Suprapubic skin (tissue), 4 donors: ENCODE measurements at places on chromosomes 12 and 14. TPM values are rescaled to one million over a fixed set of nuclear protein-coding genes. Genes with fewer than 3 reads are reported as not detected.

DNA sequence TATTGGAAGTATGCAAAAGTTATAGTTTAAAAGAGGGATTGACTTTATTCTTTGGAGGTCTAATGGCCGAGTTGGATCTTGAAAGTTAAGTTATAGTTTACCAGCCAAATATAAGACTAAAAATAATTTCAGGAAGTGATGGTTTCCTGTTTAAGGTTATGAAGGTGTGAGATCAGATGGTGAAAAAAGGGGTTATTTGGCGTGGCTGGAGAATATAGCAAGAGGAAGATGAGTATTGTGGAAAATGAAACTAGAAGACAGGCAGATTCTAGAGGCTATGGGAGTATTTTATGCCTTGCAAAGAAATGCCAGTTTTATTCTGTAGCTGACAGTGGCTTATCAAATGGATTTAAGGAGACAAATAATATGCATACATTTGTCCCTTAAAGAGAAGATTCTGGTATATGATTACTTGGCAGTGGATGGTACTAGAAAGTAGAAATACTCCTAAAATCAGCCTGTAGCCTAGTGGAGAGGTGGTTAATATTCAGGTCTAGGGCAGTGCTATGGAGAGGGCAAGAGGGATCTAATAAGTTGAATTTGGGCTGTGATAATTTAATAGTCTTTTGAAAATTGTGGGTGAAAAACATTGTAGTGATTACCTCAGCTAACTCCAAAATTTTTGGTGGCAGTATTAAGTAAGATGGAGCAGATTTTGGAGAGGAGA lies 1091.8 kb upstream of the ATXN7L3B start:
- DNase-seq, result no peak

SSTR1 gene
- total RNA-seq, result 0.98 TPM

DAO gene
- not detected for total RNA-seq

GRCh38 chr12:26689281-26689841 lies 143.6 kb downstream of the ITPR2 start:
- no peak for DNase-seq

GRCh38 chr12:79083181-79083580 lies 218.6 kb downstream of the SYT1 start:
- DNase-seq, result no peak

CSRP2 gene
- total RNA-seq, result 18.1 TPM

- DNase-seq, result no peak
Measured at GRCh38 chr14:75646762-75647161, 13.9 kb downstream of the ERG28 start.

- no peak for DNase-seq
Measured at GRCh38 chr14:82403987-82404386, 870.3 kb upstream of the SEL1L start.

GRCh38 chr12:30108666-30109065 lies 324.9 kb upstream of the TMTC1 start:
- no peak for DNase-seq

TTC7B gene
- total RNA-seq, result 34.9 TPM

- no peak for DNase-seq
Measured at GRCh38 chr12:29655861-29656260, 127.9 kb downstream of the TMTC1 start.

USP44 gene
- total RNA-seq, result 0.31 TPM

DNA sequence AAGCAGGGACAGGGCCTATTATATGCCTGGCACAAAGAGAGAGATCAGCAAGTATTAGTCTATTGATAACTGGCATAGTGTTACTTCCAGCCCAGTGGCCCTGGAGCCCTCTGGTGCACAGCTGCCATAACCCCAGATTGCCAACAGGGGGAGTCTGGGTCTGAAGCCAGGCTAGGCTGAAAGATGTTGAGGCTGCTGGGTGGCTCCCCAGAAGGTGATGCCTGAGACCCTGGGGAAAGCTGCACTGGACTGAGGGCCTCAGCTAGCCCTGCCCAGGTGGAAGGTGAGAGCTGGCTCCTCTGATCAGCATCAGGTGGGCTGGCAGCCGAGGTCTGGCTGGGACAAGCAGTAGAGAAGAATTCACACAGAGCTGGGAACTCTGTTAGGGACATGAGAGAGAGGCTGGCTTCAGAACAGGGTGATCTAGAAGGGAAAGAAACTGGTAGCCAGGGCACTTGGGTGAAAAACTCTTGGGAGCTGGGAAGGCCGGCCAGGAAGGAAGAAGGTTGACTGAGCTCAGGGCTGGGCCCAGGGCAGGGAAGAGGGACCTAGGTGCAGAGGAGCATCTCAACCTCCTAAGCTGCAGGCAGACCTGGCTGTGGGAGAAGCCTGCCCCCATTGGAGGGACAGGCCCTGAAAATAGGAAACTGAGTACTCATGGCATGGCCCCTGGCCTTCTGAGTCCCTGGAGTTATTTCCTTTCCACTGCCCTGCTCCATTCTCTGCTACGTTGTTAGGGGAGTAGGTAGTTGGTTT lies 3.9 kb downstream of the GZMH start:
- no peak for DNase-seq

APOLD1 gene
- 14.6 TPM for total RNA-seq

DNA sequence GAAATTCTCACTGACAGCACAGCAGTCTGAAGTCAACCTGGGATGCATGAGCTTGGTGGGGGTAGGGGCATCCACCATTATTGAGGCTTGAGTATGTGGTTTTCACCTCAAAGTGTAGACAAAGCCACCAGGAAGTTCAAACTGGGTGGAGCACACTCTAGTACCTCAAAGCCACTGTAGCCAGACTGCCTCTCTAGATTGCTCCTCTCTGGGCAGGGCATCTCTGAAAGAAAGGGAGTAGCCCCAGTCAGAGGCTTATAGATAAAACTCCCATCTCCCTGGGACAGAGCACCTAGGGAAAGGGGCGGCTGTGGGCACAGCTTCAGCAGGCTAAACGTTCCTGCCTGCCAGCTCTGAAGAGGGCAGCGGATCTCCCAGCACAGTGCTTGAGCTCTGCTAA lies 143.0 kb downstream of the KITLG start:
- no peak for DNase-seq

DNA sequence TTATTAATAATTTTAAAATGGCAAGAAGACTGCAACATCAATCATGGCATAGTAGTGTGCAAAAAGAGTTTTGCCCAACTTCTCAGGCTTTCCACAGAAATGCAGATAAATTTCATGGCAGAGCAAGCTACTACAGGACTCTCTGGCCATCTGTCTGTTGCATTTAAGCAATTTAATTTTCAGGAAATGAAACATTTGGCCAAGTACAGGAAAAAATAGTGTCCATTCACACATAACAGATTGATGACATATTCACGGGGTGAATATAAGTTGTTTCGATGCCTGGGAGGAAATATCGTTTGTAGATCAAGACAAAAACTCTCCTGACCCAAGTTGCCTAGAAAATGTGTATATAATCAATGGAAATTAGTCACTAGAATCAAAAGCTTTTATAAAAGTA lies 324.0 kb downstream of the PRKD1 start:
- no peak for DNase-seq

GRCh38 chr14:25841226-25841625 lies 756.6 kb downstream of the NOVA1 start:
- DNase-seq, result no peak

DNA sequence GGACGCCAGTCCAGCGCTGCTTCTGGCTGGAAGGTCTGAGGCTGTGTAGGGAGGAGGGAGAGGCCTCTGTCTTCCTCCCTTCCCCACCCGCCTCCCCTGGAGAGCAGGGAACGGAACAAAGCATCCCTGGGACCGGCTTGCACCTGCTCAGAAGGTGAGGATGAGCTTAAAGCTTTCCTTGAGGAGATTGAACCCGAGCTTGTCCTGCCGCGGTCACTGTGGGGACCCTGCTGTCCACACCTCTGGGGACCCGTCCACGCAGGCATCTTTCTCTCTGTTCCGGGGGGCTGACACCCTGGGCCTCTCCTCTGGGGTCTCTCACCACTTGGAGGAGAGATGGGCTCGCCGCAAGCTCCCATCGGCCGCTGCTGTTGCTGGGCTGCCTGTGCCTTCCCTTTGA lies 33.2 kb upstream of the SFSWAP start:
- no peak for DNase-seq

DNA sequence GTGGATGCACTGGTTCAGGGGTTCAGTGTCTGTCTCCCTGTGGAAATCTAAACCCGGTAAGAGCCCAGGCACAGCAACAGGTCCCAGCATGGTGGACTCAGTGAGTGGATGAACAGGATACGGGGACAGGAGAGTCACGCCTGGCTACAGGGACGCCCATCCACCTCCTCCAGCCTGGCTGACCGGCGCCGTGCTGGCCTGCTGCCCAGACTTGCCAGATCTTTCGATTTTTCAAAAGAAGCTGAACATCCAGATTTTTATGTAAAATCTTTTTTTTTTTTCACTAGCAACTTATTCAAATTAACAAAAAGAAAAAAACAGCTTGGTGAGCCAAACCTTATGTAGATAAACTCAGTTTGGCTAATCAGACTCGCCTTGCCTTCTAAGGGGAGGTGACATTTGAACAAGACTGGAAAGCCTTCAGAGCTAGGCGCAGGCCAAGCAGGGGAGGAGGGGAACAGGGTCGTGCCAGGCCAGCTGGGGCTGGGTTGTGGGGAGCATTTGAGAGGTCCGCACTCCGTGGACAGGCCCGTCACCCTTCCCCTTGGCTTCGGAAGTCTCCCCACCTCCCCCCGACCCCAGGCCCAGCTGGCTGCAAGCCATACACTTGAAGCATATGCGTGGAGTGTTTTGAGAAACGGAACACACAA lies 87.8 kb upstream of the NCOR2 start:
- no peak for DNase-seq

- no peak for DNase-seq
Measured at GRCh38 chr12:84329938-84330337, 582.7 kb downstream of the SLC6A15 start.

SOX5 gene
- 26.8 TPM for total RNA-seq

DNA sequence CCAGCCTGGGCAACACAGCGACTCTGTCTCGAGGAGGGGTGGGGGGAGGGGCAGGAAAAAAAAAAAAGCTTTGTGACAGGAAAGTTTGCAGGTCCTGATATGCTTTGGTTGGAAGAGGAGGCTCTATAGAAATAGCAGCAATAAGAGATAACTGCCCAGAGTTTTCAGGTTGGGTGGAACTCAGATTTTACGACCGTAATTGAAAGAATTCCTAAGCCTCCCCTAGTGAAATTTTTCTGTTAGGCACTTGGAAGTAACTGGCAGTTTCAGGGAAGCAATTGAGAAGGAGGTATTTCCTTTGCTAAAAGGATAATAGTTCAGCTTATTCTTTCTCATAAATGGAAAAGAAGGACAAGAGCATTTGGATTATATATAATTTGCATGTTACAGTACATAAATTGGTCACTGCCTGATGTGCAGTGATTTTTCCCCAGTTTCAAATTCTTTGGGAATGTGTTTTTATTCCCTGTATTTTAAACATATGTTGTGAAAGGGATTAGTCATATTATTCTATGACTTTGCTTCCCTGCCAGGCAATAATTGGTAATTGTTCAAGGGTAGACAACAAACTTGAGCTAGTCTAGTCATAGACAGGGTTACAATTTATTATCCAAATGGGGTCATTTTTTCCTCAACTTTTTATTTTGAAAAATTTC lies 452.8 kb downstream of the AEBP2 start:
- DNase-seq, result no peak
